ENCODE measurements at places on chromosomes 7 and 10.

- no peak for DNase-seq
Observed at GRCh38 chr7:130286881-130287280, 6.1 kb upstream of the CPA4 start.

DNA sequence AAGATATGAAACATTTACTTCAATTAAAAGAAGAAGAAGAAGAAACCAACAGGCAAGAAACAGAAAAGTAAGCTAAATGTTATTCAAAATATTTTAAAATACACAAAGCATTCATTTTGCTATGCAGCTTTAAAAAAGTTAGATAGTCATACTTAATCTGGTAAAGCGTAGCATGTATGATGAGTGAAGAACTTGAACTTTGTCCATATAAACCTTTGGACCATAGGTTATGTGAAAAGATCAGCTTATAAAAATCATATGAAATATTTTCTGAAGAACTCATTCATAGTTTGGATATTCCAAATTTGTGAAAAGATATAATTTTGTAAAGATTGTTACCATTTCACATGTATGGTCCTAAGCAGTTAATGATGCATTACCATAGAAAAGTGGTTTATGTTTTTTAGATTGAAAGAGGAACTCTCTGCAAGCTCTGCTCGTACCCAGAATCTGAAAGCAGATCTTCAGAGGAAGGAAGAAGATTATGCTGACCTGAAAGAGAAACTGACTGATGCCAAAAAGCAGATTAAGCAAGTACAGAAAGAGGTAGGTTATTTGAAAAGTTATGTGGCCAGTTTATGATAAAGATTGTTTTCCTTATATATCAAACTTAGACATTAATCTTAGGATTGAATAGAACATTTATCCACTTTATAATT, 37.3 kb downstream of the KIF20B start:
- DNase-seq, result no peak

- no peak for DNase-seq
Observed at GRCh38 chr7:27684491-27684890, 21.8 kb upstream of the HIBADH start.

DNA sequence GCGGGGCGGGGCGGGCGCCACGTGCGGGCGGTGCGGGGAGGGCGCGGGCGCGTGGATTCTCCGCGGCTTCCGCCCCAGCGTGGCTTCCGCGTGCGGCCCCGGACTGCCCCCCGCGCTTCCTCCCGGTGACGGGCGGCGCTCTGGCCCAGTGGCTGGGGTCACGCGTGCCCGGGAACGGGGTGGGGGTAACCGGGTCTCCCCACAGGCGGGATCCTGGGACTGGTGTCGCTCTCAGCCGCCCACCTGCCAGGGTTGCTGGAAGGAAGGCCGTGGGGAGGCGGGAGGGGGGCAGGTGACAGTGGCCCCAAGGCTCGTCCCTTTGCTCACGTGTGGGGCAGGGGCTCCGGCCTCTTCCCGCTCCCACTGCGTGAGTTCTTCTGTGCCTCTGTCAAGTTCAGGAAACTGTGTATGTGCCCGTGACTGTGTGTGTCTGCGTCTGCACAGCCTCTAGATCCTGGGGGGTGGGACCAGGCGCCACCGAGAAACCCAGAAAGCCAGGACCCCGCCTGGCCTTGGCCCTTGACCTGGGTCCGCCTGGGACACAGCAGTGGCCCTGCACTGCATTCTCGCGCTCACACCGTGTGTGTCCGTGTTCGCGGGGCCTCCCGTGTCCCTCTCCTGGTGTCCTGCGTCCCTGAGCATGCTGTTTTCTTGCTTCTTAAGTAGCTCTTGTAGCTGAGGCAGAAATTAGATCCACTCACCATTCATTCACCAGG, 919 bp downstream of the MAFK start:
- DNase-seq, result no peak

DNA sequence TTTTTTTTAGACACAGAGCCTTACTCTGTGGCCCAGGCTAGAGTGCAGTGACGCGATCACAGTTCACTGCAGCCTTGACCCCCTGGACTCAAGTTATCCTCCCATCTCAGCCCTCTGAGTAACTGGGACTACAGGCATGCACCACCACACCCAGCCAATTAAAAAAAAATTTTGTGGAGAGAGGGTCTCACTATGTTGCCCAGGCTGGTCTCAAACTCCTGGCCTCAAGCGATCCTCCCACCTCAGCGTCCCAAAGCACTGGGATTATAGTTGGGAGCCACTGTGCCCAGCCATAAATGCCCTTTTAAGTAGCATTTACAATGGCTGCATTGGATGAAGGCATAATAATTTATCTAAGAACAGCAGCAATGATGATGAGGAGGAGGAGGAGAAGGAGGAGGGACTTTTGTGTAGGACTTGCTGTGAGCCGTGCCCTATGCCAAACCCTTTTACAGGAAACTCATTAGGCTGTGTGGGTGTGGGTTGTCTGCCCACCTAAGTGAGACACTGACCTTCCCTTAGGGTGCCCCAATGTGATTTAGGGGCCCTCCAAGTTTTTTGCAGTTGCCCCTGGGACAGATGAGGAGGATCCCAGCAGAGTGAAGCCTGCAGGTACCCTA, 51.1 kb downstream of the EEPD1 start:
- no peak for DNase-seq

DNA sequence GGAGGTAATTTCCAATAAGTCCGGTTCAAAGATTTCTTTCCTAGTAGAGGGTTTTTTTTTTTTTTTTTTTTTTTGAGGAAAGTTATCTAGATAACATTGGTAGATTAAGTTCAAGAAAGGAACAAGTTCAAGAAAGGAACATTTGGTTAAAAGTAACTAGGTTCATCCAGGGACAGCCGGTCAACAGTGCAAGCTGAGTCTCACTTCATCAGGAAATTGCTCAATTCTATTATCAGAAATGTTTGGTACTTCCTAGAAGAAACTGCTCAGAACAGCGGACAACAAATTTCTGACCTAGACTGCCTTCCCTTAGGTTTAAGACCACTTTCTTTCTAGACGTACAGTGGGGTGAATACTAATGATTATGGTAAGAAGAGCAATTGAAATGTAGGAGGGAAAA, 3.7 kb upstream of the IL2RA start:
- DNase-seq, result no peak

DNA sequence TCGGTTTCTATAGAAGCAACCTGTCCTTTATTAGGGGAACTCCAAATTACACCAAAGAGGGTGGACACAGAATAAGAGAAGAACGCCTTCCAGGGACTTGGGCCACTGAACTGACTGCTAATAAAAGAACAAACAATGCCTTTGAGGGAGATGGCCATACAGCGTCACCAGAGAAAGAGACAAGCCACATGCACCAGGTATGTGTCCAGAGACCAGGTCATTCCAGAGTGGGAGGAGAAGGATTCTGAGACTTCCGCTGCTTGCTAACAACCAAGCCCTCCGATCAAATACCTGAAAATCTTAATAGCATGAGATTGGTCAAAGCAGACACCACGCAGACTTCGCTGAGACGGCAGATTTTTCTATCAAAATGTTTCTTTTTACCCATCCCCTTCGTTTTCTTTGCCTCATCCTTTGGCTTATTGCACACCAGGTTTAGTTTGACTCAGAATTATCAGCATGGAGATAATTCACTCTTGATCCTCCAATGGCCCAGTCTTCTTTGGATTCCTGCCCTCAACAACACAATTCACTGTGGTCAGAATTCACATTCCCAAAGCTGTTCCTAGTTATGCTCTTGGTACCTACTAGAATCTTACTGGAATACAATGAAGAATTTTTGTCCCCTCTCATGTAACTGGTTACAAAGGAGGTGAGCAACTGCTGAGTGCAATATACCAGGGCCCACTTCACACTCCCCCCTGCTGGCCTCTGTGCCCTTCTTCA, 87.4 kb upstream of the DDC start:
- DNase-seq, result no peak

DNA sequence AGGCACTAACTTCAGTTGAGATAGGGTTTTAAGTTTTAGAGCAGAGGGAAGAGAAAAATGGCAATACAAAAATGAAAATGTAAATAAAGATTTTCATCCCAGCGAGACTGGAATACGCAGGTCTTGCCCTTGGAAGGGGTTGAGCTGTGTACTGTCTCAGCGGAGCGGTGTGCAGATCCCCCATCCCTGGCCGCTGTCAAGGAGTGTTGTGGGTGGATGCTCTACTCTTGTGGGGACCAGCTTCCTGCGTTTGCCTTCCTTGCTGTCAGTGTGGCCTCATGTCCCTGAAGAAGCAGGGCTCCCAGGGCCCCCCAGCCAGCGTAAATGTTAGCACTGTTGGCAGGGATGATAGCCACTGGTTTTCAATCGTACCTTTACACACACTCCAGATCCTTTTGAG, 249.7 kb upstream of the PITRM1 start:
- no peak for DNase-seq

DNA sequence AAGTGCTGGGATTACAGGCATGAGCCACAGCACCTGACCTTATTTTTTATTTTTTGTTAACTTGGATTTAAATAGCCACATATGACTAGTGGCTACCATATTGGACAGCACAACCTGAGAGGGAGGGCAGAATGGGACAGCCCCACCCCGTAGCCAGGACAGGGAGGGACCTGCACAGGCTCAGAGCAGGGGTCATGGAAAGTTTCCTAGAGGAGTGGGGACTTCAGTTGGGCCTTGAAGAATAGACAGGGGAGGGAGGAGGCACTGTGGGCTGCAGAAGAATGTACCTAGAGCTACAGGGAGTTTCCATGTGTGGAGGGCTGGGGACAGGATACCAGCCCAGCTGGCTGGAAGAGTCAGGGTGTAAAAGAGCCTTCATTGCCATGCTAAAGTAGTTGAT, 8.8 kb downstream of the TRIM8 start:
- DNase-seq, result no peak

- no peak for DNase-seq
Observed at GRCh38 chr10:80260295-80261243, 28.9 kb downstream of the MAT1A start.

DNA sequence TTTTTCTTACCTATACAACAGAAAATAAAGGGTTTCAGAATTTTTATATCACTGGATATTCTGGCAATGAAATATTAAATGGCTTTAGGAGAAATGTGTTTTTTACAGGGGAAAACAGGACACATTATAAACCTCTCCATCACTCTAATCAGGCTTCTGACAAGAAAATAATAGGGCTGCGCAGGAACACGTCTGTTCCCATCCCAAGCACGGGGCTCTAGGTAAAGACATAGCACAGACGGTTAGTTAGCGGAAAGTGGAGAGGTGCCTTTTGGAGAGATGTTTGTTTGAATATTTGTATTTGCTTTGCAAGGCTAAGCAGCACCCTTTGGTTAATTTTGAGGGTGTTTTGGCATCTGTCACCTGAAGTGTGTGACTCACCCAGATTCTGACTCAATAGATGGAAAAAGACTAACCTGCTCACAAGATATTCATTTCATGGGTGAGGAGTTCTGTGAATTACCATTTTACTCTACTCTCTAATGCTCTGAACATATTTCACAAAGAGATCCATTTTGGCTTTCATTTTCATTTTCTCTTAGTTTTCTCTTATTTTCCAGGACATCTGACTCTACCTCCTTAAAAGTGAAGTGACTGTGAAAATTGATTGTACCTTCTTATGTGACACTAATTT, 174.5 kb upstream of the AKR1E2 start:
- no peak for DNase-seq

GRCh38 chr7:142327628-142328405, 70.0 kb upstream of the PRSS58 start:
- DNase-seq, result no peak

GRCh38 chr7:7884855-7885254, 83.7 kb upstream of the GLCCI1 start:
- DNase-seq, result no peak

DNA sequence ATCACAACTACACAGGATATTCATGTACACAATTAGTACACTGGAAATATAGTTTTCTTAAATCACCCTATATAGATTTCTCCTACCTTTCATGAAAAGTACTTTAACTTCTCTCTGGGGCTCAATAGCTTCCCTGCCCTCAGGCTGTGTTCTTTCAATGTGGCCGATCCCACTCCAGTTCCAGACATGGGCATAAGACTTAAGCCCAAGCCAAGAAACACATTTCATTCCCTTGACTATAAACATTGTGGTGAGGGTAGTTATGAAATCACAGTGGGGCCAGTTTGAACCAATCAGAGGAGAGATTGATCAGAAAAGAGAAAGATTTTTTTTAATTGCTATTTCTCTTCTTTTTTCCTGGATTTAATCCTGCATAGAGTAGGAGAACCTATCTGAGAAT, 904.6 kb upstream of the SORCS1 start:
- no peak for DNase-seq

DNA sequence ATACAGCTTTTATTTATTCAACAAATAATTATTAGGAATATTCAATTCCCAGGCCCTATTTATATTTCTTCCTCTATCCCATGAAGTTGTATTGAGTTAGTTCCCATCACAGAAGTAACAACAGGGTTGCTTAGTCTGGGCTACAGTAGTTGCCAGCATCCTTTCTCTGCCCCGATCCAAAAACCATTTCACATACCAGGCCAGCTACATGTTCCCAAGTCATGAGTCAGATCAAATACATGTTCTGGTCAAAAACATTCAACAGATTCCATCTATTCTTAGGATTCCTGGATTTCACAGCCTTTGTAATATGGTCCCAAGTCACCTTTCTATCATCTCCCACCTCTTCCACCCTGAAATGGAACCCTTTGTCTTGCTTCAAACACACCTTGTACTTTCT, 91.6 kb downstream of the RAB11FIP2 start:
- no peak for DNase-seq

DNA sequence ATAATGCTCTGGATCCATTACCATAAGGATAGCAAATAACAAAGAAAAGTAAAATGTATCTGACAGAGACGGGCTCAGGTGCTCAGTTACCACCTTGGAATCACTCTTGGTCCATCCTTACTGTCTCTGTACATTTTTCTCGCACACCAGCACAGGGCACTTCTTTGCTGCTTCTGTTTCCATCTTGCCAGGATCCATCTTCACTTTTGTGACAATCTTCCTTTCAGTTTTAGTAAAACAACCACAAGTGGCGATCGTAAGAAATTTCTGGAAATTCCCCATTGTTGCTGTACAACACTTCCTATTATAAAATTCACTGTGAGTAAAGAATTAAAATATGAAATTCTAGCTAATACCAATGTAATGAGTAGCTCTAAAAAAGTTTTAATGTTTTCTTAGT, 695.5 kb downstream of the GRM8 start:
- no peak for DNase-seq

DNA sequence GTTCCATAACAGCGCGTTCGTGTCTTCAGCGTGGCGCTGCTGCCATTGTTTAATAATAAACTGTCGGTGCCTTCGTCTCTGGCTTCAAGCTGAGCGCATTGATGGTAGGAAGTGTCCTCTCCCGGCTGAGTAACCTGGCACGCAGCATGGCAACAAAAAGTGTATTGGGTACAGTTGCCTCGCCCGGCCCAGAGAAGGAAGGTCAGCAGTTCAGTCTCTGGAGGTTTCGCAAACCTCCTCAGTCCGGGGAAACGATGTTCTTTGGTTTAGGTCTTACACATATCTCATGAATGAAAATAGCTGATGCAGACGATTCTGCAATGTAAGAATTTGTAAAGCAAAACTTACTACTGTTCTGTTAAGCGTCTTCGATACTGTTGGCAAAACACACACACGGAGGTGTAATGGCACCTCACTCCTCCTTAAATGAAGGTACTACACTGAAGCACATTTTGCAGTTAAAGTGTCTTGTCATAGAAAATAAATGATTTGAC, 739 bp upstream of the CCDC186 start:
- DNase-seq, result no peak

GRCh38 chr7:45891462-45892402, 3.4 kb downstream of the IGFBP1 start:
- no peak for DNase-seq

All from SW 1271 (cell line).